ENCODE measurements at places on chromosomes 6 and 20. TPM values are rescaled to one million over a fixed set of nuclear protein-coding genes. Genes with fewer than 3 reads are reported as not detected.

MOCS1 gene
- 9.6 TPM for total RNA-seq

TUBB2A gene
- 639 TPM for total RNA-seq

NNAT gene
- total RNA-seq = 220 TPM

NT5DC1 gene
- total RNA-seq = 18.6 TPM

SMPDL3A gene
- 12.2 TPM for total RNA-seq

OPN5 gene
- not detected for total RNA-seq

EBF4 gene
- 10.2 TPM for total RNA-seq

ABHD16B gene
- total RNA-seq = not detected

CDSN gene
- not detected for total RNA-seq

OOEP gene
- not detected for total RNA-seq

EYA2 gene
- 28.2 TPM for total RNA-seq

RAET1G gene
- total RNA-seq = not detected

LCA5 gene
- total RNA-seq = 14.7 TPM

HLA-DQB1 gene
- 0.30 TPM for total RNA-seq

MOG gene
- total RNA-seq = 82.9 TPM

NRSN1 gene
- total RNA-seq = 16.1 TPM

CST5 gene
- total RNA-seq = not detected

Data from spinal cord (tissue), 10 donors.